ENCODE measurements at places on chromosomes 1 and 21.

- DNase-seq, result no peak
Measured at GRCh38 chr1:39131940-39132339, 72.6 kb upstream of the MACF1 start.

DNA sequence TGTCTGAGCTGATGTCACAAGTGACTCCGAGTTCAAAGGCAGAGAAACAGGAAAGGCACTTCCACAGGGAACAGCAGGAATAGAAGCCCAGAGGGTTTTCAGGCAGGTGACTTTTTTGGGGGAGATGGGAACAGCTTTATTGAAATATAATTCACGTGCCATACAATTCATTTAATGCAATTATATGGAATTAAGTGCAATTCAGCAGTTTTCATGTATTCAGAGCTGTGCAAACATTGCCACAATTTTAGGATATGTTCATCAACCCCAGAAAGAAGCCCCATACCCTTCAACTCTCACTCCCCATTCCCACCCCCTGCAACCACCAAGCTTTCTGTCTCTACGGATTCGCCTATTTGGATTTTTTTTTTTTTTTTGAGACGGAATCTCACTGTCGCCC lies 17.0 kb downstream of the KCNAB2 start:
- DNase-seq, result no peak

GRCh38 chr21:40847951-40848350 lies 993 bp upstream of the DSCAM start:
- DNase-seq, result no peak

DNA sequence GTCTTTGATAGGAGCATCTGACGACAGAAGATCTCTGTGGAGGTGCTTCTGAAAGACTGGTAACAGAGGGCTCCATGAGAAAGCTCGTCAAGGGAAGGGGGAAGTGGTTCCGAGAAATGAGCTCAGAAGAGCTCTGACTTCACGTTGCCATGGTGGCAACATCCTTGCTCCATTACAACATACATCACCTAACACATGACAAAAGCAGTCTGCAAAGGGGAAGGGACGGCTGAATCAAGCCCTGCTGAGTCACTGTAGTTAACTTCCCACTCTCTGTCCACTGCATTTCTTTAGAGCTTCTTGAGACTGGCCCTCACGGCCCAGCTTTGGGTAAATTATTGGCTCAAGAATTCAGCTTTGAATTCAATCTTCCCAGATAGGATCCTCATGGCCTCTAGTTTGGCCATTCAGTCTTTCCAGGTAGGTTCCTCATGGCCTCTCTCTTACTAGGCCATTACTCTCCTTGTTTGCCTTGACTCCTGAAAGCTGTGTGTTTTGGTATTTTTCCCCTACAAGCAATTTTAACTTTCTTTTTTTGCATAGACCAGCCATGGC lies 88.0 kb upstream of the ZNF648 start:
- no peak for DNase-seq

GRCh38 chr1:147167365-147167764 lies 4.9 kb downstream of the PRKAB2 start:
- DNase-seq, result no peak

DNA sequence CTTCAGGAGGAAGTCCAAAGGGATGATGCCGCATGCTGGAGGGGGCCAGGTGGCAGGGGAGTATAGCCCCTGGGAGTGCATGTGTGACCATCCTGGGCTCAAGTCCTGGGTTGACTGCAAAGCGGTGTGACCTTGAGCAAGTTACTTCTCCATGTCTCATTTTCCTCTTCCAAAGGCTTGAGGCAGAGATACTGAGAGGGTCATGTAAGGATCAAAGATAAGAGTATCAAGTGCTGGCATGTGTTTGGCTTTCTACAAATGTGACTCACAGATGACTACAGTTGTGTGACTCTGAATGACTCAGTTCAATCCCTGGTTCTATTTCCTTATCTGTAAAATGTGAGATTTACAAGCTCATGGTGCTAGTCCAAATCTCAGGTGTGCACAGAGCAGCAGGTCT lies 26.1 kb downstream of the PROK1 start:
- DNase-seq, result peak; percentile 19

DNA sequence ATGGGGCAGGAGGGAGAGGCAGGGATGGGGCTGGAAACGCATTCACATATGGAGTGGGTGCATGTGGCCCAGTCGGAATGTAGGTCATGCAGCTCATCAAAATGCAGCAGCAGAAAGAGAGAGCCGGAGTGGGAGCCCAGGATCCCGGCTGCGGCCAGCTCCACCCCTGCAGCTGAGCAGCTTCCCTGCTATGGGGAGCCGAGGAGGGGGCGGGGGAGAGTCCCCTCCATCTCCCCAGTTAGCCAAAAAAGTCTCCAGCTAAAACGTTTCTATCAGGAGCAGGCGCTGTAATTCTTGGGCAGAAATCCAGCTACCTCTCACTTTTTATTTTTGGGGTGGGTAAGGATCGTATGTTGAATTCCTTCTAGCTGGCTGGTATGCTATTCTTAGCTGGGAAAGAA lies 39.7 kb downstream of the MRPL37 start:
- DNase-seq, result no peak

- no peak for DNase-seq
Measured at GRCh38 chr1:206705191-206705590, 20.5 kb downstream of the MAPKAPK2 start.

DNA sequence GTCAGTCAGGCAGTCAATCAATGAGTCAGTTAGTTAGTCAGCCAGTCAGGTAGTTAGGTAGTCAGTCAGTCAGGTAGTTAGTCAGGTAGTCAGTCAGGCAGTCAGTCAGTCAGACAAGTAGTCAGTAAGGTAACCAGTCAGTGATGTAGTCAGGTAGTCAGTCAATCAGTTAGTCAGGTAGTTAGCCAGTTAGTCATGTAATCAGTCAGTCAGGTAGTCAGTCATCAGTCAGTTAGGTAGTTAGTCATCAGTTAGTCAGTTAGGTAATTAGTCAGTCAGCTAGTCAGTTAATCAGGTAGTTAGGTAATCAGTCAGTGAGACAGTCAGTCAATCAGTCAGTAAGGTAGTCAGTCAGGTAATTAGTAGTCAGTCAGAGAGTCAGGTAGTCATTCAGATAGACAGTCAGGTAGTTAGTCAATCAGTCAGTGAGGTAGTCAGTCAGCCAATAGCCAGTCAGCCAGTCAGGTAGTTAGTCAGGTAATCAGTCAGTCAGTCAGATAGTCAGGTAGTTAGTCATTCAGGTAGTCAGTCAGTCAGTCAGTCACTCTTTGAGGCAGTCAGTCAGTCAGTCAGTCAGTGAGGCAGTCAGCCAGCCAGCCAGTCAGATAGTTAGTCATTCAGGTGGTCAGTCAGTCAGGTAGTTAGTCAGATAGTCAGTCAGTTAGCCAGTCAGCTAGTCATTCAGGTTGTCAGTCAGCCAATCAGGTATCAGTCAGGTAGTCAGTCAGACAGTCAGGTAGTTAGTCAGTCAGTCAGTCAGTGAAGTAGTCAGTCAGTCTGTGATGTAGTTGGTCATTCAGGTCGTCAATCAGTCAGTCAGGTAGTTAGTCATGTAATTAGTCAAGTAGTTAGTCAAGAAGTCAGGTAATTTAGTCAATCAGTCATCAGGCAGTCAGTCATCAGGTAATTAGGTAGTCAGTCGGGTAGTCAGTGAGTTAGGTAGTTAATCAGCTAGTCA lies 15.3 kb downstream of the KRTAP10-1 start:
- no peak for DNase-seq

DNA sequence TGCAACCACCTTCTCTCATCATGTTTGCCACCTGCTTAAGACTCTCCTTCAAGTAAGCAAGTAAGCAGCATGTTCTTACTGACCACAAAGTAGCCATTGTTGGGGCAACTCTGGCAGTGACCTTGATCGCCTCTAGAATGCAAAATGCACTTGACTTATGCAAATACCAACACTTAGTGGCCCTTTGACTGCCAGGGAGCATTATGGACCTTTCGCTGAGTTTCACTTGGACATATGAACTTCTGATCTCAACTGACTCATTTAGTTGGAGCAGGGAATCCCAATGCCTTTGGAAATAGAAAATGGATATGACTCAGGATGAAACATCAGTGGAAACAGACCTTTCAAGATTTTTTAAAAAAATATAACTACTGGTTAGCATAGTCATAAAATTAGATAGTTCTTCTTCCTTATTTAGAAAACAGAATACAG lies 6.1 kb upstream of the PLA2G5 start:
- DNase-seq, result no peak

DNA sequence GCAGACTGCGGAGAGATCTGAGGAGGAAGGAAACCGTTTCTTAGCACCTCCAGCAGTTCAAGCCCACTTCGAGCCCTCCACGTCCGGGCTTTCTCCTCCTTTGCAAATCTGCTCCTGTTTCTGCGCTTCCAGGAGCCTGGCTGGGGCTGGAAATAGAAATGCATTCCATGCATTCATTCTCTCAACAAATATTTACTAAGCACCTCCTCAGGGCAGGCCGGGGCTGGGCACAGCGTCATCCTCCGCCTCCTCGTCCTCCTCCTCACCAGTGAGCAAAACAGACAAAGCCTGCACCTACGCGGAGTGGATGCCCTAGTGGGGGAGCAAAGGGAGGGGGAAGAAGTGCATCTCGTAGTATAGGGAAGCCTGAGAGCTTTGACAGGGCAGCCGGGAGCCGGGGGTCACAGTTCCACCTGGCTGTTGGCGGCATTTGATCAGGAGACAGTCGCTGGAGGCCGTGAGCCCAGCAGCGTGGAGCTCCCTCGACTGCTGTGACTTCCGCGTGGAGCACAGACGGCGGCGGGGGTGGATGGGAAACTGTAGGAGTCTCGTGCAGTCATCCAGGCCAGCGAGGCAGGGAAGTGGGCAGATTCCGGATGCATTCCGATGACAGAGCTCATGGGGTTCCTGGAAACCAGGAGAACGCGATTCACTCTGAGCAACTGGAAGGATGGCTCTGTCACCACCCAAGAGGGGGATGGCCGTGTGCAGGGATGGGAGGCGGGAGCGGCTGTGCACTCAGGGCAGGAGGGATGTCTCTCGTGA lies 93.5 kb downstream of the SIK1 start:
- DNase-seq, result no peak

DNA sequence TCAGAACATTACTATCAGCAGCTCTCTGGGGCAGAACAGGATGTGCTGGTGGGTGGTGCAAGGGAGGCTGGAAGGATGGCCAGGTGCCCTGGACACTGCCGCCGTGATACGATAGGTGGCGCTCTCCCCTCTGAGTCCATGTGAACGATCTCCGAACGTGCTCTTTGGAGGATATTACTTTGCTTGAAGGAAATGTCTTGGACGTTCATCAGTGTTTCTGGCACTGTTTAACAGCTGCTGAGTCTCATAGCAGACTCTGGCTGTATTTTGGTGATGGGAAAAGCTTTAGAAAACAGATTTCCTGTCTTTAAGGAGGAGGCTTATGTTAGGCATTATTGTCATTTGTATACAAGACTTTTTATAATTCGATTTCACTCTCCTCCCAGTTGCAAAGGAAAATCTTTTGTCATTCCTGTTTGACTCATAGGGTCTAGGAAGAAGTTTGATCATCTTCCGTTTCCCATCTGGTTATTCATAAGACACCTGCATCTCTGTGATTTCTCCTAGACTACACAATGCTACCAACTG lies 386.2 kb upstream of the ADGRL2 start:
- DNase-seq, result peak; percentile 24

DNA sequence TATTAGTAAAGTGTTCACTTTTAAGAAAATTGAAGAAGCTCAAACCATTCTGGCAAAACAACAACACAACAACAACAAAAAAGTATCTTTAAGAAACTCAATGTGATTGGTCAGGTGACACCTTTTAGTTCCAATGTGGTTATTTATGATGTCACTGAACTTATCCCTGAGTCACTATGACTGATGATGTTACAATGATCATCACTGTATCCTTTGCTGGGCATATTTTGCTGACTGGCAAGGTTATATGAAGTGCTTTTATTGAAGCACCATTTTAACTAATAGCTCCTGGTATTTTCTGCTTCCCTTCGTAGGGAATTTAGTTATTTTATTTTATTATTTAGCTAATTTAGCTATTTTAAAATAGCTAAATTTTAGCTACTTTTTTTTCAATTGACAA lies at the start of gene TEX50:
TEX50 (plus strand) TSS at position 223 of the 400 bp plus-strand sequence. CDS start 184 bp downstream, outside the sequence.
- no peak for DNase-seq

DNA sequence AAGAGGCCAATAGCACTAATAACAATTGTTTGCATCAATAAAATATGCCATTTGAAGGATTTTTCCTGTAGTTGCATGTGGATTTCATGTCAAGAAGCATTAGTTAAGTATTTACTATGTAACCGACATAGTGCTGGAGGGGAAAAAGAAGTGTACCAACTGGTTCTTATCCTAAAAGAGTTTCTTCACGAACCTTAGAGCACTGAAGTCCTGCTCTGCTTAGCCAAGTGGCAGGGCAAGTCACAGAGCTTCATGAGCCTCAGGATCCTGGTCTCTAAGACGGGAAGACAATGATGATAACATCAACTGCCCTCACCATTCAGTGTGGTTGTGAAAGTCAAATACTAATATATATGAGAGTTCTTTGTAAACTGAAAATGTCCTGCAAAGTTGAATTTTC lies 14.1 kb downstream of the KIAA0040 start:
- no peak for DNase-seq

- peak; percentile 63 for DNase-seq
Measured at GRCh38 chr1:91732291-91733107, 153.5 kb downstream of the TGFBR3 start.

DNA sequence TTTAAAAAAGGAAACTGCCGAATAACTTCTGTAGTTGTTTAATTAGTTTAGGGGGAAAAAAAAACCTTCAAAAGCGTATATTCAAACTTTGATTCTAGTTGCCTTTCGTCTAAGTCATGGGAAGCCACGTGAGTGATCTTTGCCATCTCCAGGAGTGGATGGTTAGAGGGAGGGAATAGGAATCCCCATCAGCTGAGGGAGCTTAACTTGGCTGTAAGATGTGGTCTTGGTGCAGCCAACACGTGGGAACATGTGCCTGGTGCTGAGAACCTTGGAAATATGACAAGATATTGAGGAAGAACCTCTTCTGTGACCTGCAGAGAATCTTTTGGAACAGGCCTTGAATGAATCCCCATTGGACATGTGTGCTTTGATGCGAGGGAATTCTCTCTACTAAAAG lies 1.7 kb downstream of the BACE2 start:
- no peak for DNase-seq

DNA sequence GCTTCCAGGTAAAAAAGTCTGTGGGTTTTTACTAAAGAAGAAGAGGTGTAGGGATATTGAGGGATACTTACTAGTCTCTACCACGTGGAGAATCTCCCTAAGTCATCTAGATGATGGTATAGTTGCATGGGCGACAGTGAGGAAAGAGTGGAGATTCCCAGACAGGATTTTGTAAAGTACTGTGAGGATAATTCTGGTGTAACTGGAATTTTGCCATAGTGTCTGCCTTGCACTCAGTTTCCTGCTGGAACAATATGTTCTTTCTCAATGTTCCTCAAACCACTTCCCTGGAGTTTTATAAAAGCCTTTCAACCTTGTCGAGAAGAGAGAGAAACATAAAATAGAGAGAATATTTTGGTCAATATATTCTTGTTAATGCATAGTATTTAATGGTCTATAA lies 95.1 kb upstream of the WLS start:
- no peak for DNase-seq

DNA sequence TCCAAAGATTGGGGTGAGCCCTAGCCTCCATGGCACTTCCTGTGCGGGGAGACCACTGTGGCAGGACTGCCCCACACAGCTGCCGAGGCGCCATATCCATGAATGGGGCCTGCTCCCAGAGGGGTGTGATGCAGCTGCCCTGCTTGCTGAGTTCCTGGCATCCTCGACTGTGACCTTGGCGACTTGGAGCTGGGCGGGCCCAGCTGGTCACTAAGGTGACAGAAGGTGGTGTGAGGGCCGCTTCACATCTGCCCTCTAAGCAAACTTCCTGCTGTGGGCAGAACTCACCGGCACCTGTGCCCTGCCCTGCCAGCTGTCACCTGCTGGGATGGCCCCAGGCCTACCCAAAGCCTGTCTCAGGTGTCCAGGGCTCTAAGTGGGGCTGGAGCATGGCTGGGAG lies 9.0 kb downstream of the TMEM61 start:
- no peak for DNase-seq

GRCh38 chr1:160581961-160582360 lies 2.7 kb upstream of the CD84 start:
- no peak for DNase-seq
